8988T (cell line): ENCODE measurements at places on chromosomes 1 and 21.

GRCh38 chr1:56451491-56451890, 127.9 kb downstream of the PLPP3 start:
- no peak for DNase-seq

- DNase-seq = no peak
Measured at GRCh38 chr1:59100708-59101374, 196.1 kb upstream of the FGGY start.

DNA sequence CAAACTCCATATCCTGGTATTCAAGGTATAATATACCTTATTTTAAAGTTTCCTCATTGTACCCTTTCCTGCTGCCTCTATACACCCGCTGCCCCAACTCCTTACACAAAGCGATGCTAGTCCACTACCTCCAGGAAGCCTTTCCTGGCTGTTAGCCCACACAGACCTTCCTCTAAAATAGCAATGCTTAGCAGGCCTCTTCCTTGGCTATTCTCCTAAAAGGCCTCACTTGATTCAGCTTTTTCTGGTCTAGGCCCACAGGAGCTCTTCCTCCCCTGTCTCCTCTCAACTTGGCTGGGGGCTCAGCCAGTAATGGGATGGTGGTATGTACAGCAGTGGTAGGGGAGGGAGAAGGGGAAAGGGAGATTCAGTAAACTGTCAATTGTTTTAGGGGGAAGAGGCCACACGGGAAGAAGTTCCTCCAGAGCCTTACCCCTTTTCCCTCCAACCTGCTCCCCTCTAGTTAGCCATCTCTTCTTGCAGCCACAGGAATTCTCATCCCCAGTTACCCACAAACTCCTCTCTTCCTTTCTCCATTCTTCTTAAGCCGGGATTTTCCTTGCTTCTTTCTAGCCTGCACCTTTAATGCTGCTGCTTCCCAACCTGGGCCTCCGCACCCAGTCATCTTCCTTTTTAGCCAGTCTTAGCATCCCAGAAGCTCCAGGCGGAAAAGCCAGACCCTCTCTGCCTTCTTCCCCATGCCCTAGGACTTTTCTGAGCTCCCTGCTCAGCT, 2.6 kb downstream of the LRRC41 start:
- no peak for DNase-seq

GRCh38 chr1:1021010-1021919, 1.3 kb downstream of the AGRN start:
- DNase-seq = no peak

DNA sequence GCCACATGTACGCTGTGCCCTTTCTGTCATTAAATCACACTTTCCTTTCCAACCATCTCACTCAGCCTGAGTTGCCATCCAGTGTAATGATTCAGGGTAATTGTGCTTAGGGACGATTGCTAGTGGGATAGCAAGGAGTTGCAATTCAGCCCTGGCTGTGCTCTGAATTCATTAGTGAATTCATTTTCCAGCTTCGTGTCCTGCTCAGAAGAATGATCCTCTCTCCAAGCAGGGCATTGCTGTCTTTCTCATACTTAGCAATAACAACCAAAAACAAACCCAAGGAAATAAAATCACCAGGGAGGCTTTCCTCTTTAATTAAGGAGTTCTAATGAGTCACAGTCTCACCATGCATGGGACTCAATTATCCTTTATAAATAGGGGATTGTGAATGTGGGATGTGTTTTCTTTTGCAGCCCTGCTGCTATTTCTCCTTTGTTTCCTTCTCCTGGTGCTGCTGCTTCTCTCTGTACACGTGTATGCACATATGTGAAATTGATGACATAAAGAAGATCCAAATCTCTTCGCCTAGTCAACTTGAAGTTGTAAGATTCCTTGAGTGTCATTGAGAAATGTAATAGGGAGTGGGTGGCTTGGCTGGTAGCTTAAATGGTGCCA, 167.0 kb downstream of the TSEN15 start:
- no peak for DNase-seq

DNA sequence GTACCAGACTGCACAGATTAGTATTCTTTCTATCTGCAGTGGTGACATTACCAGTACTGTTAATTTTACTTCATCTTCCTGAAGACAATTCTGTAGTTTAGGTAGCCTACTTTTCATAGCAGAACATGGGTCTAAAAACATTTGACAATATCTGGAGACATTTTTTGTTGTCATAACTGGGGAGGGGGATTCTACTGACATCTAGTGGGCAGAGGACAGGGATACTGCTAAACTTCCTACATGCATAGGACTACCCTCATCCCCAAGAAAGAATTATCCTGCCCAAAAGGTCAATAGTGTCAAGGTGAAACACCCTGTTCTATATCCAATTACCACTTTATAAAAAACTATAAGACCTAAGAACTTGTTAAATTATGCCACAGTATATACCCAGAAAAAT, 3.4 kb upstream of the ARHGAP29 start:
- no peak for DNase-seq

- no peak for DNase-seq
Measured at GRCh38 chr1:203681739-203682138, 55.1 kb downstream of the ATP2B4 start.

- no peak for DNase-seq
Measured at GRCh38 chr1:16207318-16208269, 4.9 kb downstream of the ARHGEF19 start.

DNA sequence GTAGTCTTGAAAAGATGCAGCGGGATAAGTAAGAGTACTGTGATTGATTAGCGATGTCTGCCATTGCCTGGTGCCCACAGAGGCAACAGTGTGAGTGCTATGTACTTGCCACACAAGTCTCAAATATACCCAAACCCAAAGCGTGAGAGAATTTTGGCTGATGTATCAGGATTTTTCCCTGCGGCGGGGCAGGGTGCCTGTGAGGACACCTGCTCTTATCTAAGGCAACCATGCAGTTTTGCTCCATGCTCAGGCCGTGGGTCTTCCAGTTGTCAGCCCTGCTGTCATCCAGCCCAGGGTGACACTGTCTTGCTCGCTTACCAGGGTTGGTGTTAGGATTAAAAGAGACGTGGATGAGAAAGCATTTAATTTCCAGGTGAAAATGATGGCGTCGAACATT, 202.7 kb downstream of the PTPRU start:
- no peak for DNase-seq

GRCh38 chr1:117608115-117608615, 2.3 kb downstream of the TENT5C start:
- DNase-seq = no peak

DNA sequence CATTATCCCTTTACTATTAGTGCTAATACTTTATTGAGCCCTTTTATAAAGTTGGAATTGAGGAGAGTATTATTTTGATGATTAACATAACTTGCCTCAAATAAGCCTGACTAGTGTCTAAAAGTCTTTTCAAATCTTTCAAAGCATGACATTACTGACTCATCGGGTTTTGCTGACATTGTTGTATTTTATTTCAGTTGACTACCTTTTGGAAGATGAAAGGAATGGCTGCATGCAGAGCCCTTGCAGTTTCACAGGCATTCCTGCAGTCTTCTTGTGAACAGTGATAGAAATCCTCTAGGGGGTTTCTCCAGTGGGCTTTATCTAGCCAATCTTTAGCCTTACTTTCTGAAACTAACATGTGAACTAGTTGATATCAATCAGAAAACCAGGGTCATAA, 43.0 kb upstream of the TMEM61 start:
- DNase-seq = no peak

GRCh38 chr1:210707300-210708240, 378.9 kb downstream of the HHAT start:
- no peak for DNase-seq

DNA sequence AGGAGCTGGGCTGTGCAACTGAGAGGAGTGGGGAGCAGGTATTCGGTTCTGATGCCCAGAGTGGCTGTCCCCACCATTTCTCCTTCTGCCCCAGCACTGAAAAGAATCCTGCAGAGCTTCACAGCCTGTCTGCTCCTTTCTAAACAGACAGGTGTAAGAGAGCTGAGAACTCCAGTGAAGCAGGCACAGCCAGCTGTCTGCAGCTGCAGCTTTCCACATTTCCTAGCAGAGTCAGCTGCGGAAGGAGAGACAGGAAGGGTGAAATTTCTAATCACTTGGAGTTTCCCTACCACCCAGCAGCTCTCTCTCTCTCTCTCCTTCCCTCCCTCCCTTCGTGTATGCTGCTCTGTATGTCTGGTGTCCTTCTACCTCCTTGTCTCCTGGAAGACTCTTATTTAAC, 40.5 kb upstream of the GJB5 start:
- no peak for DNase-seq

DNA sequence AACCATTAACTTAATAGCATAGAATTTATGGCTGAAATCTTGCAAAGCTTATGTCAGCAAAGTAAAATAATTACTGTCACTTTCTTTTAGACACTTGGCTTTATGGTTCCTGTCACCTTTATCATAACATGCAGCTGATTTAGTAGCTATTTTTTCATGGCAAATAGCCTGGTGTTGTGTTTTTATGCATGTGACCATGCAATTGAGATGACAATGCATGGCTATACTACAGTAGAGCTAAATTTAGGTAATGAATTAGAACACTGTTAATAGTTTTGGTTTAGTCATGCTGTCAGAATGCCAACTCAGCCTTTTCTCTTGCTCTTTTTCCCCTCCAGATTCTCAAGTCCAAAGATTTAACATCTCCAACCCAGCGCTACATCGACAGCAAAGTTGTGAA, 88.6 kb downstream of the TGFB2 start:
- no peak for DNase-seq

DNA sequence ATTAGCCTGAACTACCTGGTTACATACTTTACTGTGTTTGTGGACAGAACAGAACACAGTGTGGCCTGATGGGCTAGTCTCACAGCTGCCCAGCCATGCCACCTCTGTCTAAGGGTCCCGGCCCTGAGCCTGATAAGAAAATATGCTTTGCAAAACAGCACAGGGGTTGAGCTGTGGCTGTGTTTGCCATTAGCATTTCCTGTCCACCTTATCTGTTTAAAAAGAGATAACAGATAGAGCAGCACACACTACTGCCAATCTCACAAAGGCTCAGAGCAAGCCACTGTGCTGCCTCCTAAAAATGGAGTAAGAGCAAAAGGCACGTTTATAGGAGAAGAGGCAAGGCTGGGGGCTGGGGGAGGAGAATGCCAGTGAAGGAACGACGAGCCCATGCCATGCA, 95.0 kb downstream of the SUSD4 start:
- no peak for DNase-seq

DNA sequence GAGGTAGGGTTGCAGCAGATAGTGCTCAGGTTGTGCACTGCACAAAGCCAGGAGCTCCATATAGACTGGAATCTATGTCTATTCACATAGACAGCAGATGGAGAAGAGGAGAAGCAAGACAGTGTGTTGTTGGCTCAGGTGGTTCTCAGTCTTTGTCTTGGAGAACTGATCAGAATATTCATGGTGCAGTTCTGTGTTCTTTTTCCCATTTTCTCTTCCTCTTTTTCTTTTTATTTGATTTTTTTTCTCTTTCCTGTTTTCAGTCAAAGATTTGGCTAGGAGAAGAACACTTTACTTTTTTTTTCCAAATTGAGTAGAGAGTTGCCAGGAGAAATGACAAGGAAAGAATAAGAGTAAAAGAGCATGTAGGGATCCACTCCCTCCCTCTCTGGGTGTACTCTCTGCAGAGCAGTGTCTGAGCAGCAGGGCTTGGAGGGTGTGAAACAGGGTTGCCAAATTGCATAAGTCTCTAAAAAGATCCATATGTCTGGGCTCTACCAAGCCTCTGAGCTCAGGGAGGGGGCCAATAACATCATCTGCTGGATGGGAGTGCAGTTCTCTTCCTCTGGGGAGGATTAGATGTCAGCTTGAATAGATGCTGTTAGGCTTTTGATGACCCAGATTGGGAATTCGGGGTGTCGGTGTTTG, 8.7 kb upstream of the CD34 start:
- DNase-seq = no peak

- DNase-seq = no peak
Measured at GRCh38 chr1:57411262-57411661, 12.6 kb downstream of the DAB1 start.

DNA sequence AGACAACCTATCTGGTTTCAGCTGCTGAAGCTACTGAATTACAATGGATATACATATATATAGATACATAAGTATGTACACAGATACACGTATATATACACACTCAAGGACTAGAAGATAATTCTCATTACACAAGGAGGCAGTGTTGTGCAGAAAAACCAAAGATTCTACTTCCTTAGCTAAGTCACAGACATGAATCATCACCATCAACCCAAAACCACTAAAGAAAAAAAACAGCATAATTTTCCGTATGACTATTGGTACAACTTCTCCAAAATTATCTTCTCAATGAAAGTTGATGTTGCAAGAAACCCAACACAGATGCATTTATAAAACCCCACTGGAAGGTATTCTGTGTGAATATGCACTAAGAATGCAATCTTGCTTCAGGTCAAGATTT, 36.8 kb upstream of the RPF1 start:
- no peak for DNase-seq

DNA sequence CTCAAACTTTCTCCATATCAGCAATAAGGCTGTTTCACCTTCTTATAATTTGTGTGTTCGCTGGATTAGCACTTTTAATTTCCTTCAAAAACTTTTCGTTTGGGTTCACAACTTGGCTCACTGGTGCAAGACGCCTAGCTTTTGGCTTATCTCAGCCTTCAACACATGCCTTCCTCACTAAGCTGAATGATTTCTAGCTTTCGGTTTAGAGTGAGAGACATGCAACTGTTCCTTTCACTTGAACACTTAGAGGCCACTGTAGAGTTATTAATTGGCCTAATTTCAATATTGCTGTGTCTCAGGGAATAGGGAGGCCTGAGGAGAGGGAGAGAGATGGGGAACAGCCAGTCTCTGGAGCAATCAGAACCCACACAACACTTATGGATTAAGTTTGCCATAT, 41.2 kb upstream of the IFNLR1 start:
- no peak for DNase-seq

GRCh38 chr1:58398714-58399113, 147.8 kb downstream of the OMA1 start:
- no peak for DNase-seq

- DNase-seq = no peak
Measured at GRCh38 chr1:180353945-180354344, 123.9 kb downstream of the LHX4 start.

GRCh38 chr1:179302070-179302469, 8.5 kb downstream of the SOAT1 start:
- DNase-seq = no peak

GRCh38 chr1:185040408-185040735, 5.0 kb upstream of the RNF2 start:
- DNase-seq = no peak

DNA sequence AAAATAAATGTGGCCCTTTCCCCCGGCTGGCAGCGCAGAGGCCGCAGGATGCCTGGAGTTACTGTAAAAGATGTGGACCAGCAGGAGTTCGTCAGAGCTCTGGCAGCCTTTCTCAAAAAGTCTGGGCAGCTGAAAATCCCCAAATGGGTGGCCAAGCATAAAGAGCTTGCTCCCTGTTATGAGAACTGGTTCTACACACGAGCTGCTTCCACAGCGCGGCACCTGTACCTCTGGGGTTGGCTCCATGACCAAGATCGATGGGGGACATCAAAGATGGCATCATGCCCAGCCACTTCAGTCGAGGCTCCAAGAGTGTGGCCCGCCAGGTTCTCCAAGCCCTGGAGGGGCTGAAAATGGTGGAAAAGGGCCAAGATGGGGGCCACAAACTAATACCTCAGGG, 95.9 kb downstream of the LRIG2 start:
- DNase-seq = no peak

GRCh38 chr1:48870596-48870995, 93.9 kb upstream of the BEND5 start:
- DNase-seq = no peak

GRCh38 chr1:23403735-23404486, 20.6 kb downstream of the TCEA3 start:
- DNase-seq = peak; percentile 55

- no peak for DNase-seq
Measured at GRCh38 chr1:157155658-157156057, 17.5 kb upstream of the ETV3 start.
